ENCODE measurements at places on chromosomes 7 and 10. TPM values are rescaled to one million over a fixed set of nuclear protein-coding genes. Genes with fewer than 3 reads are reported as not detected.

CUTC gene
- total RNA-seq: 179 TPM

NFKB2 gene
- 11.3 TPM for total RNA-seq

LIPN gene
- not detected for total RNA-seq

ARHGAP22 gene
- 1.6 TPM for total RNA-seq

RADIL gene
- 2.3 TPM for total RNA-seq

CFAP58 gene
- 0.44 TPM for total RNA-seq

LEP gene
- total RNA-seq: 0.15 TPM

MAT1A gene
- total RNA-seq: not detected

NKX1-2 gene
- not detected for total RNA-seq

EN2 gene
- 0.73 TPM for total RNA-seq

KDM7A gene
- total RNA-seq: 59.4 TPM

PDZD7 gene
- total RNA-seq: not detected

CROT gene
- total RNA-seq: 12.4 TPM

FOXI2 gene
- total RNA-seq: not detected

ACBD5 gene
- total RNA-seq: 36.4 TPM

MSMB gene
- total RNA-seq: not detected

VIPR2 gene
- 2.4 TPM for total RNA-seq

AOAH gene
- total RNA-seq: 1.5 TPM

GRM3 gene
- total RNA-seq: not detected

C7orf57 gene
- not detected for total RNA-seq

ACHE gene
- 32.7 TPM for total RNA-seq

Data from psoas muscle (tissue), 8 donors.